ENCODE measurements at places on chromosomes 3 and 15.

DNA sequence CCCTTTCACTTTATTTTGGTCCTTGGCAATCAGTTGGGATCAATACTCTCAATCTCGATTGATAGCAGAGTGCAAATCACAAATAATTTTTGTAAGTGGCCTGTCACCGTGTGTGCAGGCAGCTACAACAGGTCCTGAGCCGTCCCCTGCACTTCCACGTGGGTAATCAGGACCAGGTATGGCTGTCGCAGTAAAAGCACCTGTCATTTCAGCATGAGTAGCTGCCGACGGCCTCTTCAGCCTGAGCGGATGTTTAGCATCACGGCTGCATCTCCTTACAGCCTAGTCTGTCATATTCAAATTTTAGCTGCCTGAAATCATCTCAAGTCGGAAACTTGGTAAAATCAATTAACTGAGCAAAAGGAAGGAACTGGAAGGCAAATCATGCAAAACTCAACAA lies 53.0 kb upstream of the FOXP1 start:
- DNase-seq, result no peak

DNA sequence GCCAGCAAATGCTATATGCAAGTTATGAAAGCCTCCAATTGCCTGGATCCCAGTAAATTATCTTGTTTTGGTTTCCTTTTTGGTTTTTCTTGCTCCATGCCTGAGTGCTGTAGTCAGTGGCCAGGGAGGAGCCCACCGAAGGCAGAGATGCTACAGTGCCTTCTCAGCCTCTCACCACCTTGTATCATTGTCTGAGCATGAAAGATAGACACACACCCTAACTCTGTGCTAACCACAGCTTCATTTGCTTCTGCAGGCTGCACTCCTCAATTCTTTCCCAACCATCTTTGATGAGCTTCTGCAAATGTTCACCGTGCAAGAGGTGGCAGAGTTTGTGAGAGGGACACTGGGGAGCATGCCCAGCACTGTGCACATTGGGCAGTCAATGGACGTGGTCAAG lies 114.5 kb upstream of the MANF start:
- DNase-seq, result no peak

DNA sequence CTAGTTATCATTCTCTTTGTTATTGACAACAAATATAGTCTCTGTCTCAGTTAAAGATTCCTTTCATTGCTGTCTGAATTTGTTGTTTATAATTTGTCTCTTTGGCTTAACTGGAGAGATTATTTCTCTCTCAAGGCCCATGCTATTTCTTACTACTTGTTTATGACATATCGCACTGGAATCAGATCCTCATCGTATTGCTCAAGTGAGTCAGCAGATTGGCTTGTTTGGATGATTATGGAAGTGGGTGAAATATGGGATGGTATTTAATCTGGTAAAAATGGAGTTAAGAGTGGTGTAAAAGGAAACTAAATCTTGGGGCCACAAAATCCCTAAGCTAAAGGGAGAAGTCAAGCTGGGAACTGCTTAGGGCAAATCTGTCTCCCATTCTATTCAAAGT lies 613.1 kb downstream of the SI start:
- DNase-seq, result peak; percentile 50

- DNase-seq, result no peak
Observed at GRCh38 chr3:140724856-140725812, 47.3 kb downstream of the TRIM42 start.

Measured in HTR-8/SVneo (cell line).